Caco-2 (cell line): ENCODE measurements at places on chromosomes 5 and 9.

GRCh38 chr5:150350524-150351344, 6.8 kb upstream of the TCOF1 start:
- no peaks in the 10 kb centered on the region for H3K27me3 ChIP-seq
- no peak overlapping the region for H3K27ac ChIP-seq
- no peak overlapping the region for H3K4me3 ChIP-seq
- H3K36me3 ChIP-seq, result no peaks in the 10 kb centered on the region
- DNase-seq, result peak; percentile 84

DNA sequence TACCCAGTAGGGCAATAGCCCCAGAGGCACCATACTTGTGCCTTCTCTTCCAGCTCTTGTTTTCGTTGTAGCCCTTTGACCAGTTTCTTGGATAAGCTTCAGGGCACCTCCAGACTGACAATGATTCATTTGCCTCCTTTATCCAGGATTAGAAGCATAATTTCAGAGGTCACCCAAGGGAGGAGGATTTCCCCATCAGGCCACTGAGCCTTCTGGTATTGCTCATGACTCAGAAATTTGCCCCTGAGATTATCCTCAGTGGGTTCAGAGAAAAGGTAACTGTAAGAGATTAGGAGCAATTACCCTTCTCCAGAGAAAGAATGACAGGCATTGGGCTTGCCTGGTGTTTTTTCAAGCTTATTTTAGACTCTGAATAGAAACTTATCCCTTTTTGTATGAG, 147.9 kb downstream of the MSX2 start:
- H3K27ac ChIP-seq, result no peak overlapping the region
- no peaks in the 10 kb centered on the region for H3K4me1 ChIP-seq
- H3K27me3 ChIP-seq, result no peaks in the 10 kb centered on the region; the same call in none of the 2 replicates
- no peak overlapping the region for H3K4me3 ChIP-seq

DNA sequence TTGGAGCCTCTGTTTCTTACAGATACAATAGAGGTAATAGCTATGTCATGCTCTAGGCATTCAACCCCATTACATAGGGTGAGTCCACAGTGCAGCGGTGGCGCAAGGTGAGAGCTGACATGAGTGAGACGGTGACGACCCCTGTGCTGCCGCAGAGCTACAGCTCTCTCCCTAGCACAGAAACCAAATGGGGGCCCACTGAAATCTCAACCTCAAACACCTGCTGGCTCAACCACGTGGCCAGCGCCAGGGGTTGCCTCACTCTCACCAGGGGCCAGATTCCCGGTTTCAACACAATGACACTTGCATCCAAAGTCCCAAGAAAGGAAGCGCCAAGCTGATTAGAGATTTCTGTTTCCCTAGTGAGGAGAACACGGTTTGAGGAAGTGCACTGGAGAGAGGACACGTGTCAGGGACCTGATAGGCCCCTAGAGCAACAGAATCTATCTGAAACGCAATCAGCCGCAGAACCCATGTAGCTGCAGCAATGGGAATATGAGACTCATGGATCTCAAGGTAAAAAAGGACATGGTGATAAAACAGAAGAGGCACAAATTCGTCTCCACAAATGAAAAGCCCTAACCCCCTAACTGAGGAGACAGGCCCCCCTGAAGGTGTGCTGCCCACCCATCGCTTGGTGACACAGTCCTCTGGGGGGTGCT, 114.3 kb downstream of the CRB2 start:
- H3K4me3 ChIP-seq, result no peak overlapping the region
- H3K27me3 ChIP-seq, result no peaks in the 10 kb centered on the region
- H3K4me1 ChIP-seq, result peaks cover 44% of the 10 kb centered on the region
- peak overlapping the region; percentile 74 for H3K27ac ChIP-seq
- no peaks in the 10 kb centered on the region for H3K36me3 ChIP-seq

- no peak overlapping the region for H3K4me3 ChIP-seq
- H3K36me3 ChIP-seq, result no peaks in the 10 kb centered on the region
- no peak overlapping the region for H3K27ac ChIP-seq
- H3K27me3 ChIP-seq, result no peaks in the 10 kb centered on the region
- H3K4me1 ChIP-seq, result no peaks in the 10 kb centered on the region
These were observed 22.4 kb downstream of the ECM2 start for GRCh38 chr9:92513349-92513748.

DNA sequence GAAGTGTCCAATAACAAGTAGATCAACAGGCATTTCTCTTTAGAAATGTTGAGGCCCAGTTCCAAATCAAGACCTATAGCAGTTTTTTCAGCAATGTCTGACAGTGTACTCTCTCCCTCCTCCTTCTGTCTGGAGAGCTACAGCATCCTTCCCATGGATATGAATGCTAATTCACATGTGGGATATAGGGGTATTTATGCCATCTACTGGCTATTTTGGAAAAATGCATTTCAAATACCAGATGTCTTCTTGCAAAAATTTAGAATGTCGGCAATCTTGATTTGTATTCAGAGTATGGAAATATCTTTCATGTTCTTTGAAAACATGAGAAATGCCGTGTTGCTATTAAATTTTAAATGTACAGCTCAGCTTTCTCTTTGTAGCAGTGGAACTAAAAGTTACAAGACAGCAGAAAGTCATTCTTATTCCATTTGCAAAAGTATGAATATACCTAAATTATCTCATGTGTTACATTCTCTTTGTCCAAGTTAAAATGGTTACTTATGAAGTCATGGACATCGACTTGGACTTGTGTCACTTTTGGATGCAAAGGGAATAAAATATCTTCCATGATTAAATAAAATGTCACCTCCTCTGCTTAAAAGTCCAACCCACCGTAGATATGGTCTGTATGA, 647.8 kb downstream of the TAF11L14 start:
- no peak overlapping the region for H3K4me3 ChIP-seq
- DNase-seq, result peak; percentile 6
- no peaks in the 10 kb centered on the region for H3K36me3 ChIP-seq

GRCh38 chr5:174751154-174752000, 27.0 kb downstream of the MSX2 start:
- H3K27ac ChIP-seq, result no peak overlapping the region
- no peaks in the 10 kb centered on the region for H3K27me3 ChIP-seq
- no peak for DNase-seq
- H3K4me1 ChIP-seq, result no peaks in the 10 kb centered on the region
- no peaks in the 10 kb centered on the region for H3K36me3 ChIP-seq

- H3K27me3 ChIP-seq, result no peaks in the 10 kb centered on the region
- no peaks in the 10 kb centered on the region for H3K36me3 ChIP-seq
- peak overlapping the region; percentile 12 for H3K27ac ChIP-seq
- DNase-seq, result no peak
These were observed 77.7 kb upstream of the FAM169A start for GRCh38 chr5:74943905-74944304.

DNA sequence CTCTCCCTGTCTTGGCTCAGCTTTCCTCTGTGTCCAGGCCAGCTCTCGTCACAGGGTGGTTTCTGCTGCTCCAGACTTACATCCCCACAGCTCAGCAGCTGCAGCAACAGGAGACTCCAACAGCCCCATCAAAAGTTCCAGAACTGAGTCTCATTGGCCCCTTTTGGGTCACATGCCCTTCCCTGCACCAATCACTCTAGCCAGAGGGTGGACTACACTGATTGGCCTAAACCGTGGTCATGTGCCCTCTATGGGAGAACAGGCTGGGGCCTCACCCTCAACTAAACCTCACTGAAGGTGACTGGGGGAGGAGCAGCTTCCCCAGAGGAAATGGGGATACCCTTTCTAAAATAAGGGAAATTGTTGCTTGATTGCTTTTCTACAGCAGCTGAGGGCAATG, 44.4 kb upstream of the CPLX2 start:
- H3K36me3 ChIP-seq, result no peaks in the 10 kb centered on the region
- H3K27me3 ChIP-seq, result no peaks in the 10 kb centered on the region
- no peak overlapping the region for H3K4me3 ChIP-seq

DNA sequence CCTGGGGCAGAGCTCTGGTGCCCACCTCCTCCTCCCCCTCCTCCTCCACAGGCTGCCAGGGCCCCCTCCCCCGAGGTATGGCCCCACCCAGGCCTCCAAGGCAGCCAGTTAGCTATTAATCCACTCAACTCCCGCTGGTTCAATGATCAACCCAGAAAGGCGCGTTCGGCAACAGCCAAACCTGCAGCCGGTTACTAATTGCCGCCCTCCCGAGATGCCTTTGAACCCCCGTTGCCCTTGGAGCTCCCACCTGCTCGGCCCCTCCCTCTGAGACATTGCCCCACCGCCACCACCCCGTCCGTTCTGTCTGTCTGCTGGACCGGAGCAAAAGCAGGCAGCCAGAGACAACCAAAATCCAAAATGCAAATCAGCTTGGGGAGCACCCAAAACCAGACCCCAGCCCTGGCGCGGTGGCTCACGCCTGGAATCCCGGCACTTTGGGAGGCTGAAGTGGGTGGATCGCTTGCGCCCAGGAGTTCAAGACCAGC, 25.8 kb downstream of the NOTCH1 start:
- H3K27me3 ChIP-seq, result no peaks in the 10 kb centered on the region
- no peak overlapping the region for H3K27ac ChIP-seq
- H3K36me3 ChIP-seq, result no peaks in the 10 kb centered on the region
- H3K4me1 ChIP-seq, result peaks cover 26% of the 10 kb centered on the region

DNA sequence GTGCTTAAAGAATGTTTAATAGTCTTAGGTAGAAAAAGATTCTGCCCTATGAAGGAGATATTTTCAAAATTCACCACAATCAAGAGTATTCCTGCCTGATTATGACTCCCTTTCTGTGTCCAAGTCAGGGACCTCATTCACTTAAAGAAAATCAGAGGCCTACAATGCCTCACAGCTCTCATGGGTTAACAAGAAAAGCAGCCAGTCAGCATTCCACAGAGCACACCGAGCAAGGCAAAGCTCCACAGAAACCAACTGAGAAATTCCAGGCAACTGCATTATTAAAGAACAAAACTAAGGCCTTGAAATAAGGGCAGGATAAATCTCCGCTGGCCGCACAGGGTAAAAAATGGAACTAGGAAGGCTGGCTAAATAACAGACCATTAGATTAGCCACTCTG, 161.1 kb downstream of the TARS1 start:
- H3K36me3 ChIP-seq, result no peaks in the 10 kb centered on the region
- no peaks in the 10 kb centered on the region for H3K27me3 ChIP-seq
- peak; percentile 11 for DNase-seq
- H3K27ac ChIP-seq, result no peak overlapping the region
- H3K4me3 ChIP-seq, result no peak overlapping the region

DNA sequence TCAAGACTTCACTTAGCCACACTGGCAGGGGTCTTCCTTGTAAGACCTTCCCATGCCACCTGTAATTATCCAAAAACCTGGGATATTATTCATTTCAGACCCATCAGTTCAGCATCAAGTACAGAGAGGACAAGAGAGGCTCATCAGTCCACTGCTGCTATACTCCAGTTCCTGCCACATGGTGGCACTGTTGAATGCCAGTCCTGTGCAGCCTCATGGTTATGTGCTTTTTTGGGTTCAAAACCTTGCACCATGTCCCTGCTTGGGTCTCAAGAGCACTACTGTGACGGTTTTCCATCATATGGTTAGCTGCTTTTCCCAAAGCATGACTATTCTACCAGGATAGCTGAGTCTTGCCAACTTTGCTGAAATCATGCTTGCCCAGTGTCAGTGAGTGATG, 8.5 kb downstream of the PTGS1 start:
- H3K36me3 ChIP-seq, result no peaks in the 10 kb centered on the region
- no peak for DNase-seq
- no peaks in the 10 kb centered on the region for H3K27me3 ChIP-seq
- no peak overlapping the region for H3K27ac ChIP-seq
- no peak overlapping the region for H3K4me3 ChIP-seq

GRCh38 chr9:122754825-122755224, 12.7 kb downstream of the OR1L6 start:
- H3K4me3 ChIP-seq, result no peak overlapping the region
- no peak overlapping the region for H3K27ac ChIP-seq
- no peaks in the 10 kb centered on the region for H3K36me3 ChIP-seq
- H3K27me3 ChIP-seq, result no peaks in the 10 kb centered on the region
- no peaks in the 10 kb centered on the region for H3K4me1 ChIP-seq

GRCh38 chr5:116785106-116785505, 210.5 kb upstream of the SEMA6A start:
- H3K27me3 ChIP-seq, result no peaks in the 10 kb centered on the region
- no peaks in the 10 kb centered on the region for H3K4me1 ChIP-seq
- H3K36me3 ChIP-seq, result no peaks in the 10 kb centered on the region
- H3K27ac ChIP-seq, result no peak overlapping the region

DNA sequence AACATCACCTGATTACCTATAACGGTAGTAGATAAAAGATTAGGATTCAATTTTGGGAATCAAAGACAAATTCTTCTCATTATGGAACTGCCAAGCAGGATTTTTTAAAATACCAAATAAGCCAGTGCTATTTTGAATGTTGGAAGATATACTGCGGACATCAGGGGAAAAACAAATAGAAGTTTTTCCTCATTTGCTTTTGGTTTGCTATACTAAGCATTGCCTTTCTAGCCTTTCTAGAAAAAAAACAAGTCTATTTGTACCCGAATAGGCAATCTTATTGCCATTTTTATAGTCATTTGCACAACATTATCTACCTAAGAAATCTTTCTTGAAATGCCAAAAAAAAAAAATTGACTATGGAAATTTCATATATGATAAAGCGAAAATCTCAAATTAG, 379.5 kb downstream of the CDH10 start:
- peaks cover 9% of the 10 kb centered on the region for H3K4me1 ChIP-seq
- DNase-seq, result no peak
- H3K36me3 ChIP-seq, result no peaks in the 10 kb centered on the region

DNA sequence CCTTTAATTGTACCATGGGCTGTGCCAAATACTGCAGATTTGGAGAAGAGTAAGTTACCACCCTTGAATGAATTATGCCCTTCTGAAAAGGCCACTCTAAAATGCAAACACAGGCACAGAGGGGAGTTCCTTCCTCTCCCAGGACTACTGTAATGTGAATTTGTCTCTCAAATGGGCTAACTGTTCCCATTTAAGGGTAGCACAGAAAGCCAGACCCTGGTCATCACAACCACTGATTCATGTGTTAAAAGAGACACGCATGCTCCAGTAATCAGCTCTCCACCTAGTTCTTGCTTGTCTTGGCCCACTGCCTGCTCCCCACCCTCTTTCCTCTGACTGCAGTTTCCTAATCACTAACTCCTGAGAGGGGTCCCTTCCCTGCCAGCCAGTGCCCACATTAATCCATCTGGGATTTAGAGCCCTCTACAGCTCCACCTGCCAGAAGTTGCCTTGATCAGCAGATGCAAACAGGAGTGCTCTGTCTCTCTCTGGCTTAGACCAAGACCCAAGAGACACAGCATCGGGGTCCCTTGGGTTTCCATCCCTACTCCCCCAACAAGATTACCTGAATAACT, 382.4 kb downstream of the TMEM167A start:
- H3K4me3 ChIP-seq, result no peak overlapping the region
- no peaks in the 10 kb centered on the region for H3K27me3 ChIP-seq
- DNase-seq, result no peak
- H3K4me1 ChIP-seq, result no peaks in the 10 kb centered on the region
- H3K36me3 ChIP-seq, result no peaks in the 10 kb centered on the region
